ENCODE measurements at places on chromosomes 2 and 18. TPM values are rescaled to one million over a fixed set of nuclear protein-coding genes. Genes with fewer than 3 reads are reported as not detected.

EFHD1 gene
- 3.8 TPM for total RNA-seq

IL1B gene
- total RNA-seq: 38.1 TPM

BUB1 gene
- 10.9 TPM for total RNA-seq

SCN9A gene
- 11.8 TPM for total RNA-seq

EMILIN2 gene
- 56.2 TPM for total RNA-seq

PAIP2B gene
- total RNA-seq: 5.9 TPM

ASB18 gene
- total RNA-seq: not detected

IMP4 gene
- total RNA-seq: 52.3 TPM

POTEF gene
- not detected for total RNA-seq

ABCG5 gene
- not detected for total RNA-seq

- no peak overlapping the region for H3K4me3 ChIP-seq
- DNase-seq: peak; percentile 18
- H3K27ac ChIP-seq: no peak overlapping the region
- peaks cover 63% of the 10 kb centered on the region for H3K27me3 ChIP-seq
- peaks cover 11% of the 10 kb centered on the region for H3K4me1 ChIP-seq
- H3K36me3 ChIP-seq: no peaks in the 10 kb centered on the region
Measured at GRCh38 chr2:106885329-106885728, 638 bp downstream of the ST6GAL2 start.

DNA sequence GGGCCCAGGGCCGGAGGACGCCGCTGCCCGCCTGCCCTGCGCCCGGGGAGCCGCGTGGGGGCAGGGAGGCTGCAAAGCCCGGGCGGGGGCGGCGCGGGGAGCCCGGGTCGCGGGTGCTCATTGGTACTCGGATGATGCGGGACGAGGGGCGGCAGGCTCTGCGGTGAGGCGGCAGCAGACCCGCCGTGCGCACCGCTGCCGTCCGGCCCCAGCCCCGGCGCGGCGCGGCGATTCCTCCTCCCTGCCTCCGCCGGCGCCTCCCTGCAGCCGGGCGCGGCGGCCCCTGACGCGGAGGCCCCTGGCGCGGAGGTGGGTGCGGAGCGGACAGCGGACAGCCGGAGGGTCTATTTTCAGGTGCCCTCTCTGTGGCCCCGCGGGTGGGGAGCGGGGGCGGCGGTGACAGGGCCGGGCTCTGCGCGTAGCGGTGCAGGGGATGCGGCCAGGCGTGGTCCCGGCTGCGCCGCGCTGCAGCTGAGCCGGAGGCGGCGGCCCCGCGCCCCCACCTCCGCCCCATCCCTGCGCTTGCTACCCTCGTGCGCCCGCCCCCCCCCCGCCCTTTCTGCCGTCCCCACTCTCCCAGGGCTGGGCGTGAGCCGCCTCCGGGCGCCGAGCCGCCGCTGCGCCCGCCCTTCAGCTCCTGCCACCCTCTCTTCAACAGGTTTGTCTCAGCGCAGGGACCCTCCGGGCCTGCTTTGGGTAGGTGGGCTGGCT is 640 bp downstream of the SPTBN1 start:
- H3K36me3 ChIP-seq: no peaks in the 10 kb centered on the region
- H3K27ac ChIP-seq: peak overlapping the region; percentile 84
- H3K4me3 ChIP-seq: peak overlapping the region; percentile 50
- peaks cover 11% of the 10 kb centered on the region for H3K4me1 ChIP-seq
- peaks cover 53% of the 10 kb centered on the region for H3K27me3 ChIP-seq
- peak; percentile 52 for DNase-seq

DNA sequence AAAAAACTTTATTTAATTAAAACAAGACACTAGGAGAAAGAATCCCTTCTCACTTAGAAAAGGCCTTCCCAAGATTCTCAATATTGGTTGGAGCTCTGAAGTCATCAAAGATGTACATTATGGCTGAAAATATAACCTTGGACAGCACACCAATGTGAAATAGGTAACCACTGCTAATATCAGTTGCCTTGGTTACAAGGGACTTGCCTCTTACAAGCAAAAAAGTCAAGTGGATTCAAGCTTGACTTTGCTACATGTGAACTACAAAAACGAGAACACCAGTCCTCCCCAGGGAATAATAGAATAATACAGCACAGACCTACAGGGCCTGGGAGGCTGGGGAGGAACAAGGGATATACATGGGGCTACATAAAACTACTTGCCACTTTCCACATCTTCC is 46.1 kb downstream of the NABP1 start:
- H3K27ac ChIP-seq: no peak overlapping the region
- H3K36me3 ChIP-seq: no peaks in the 10 kb centered on the region
- H3K27me3 ChIP-seq: no peaks in the 10 kb centered on the region
- H3K4me3 ChIP-seq: no peak overlapping the region
- DNase-seq: peak; percentile 13
- peaks cover 5% of the 10 kb centered on the region for H3K4me1 ChIP-seq

- no peaks in the 10 kb centered on the region for H3K36me3 ChIP-seq
- H3K27me3 ChIP-seq: no peaks in the 10 kb centered on the region
- DNase-seq: peak; percentile 54
- no peak overlapping the region for H3K4me3 ChIP-seq
- peak overlapping the region; percentile 63 for H3K27ac ChIP-seq
Measured at GRCh38 chr2:231714639-231715498, 6.5 kb downstream of the PTMA start.

- H3K4me3 ChIP-seq: no peak overlapping the region
- peaks cover 13% of the 10 kb centered on the region for H3K4me1 ChIP-seq
- no peaks in the 10 kb centered on the region for H3K36me3 ChIP-seq
- no peak overlapping the region for H3K27ac ChIP-seq
- H3K27me3 ChIP-seq: no peaks in the 10 kb centered on the region
Measured at GRCh38 chr18:44709307-44710126, 28.8 kb downstream of the SETBP1 start.

GRCh38 chr2:208584378-208584985 is 177.9 kb downstream of the PTH2R start:
- H3K27ac ChIP-seq: no peak overlapping the region
- no peak for DNase-seq
- no peaks in the 10 kb centered on the region for H3K36me3 ChIP-seq

GRCh38 chr2:70030724-70031420 is 56.4 kb upstream of the PCBP1 start:
- H3K4me1 ChIP-seq: peaks cover 49% of the 10 kb centered on the region
- no peaks in the 10 kb centered on the region for H3K27me3 ChIP-seq
- peak overlapping the region; percentile 84 for H3K27ac ChIP-seq
- no peak overlapping the region for H3K4me3 ChIP-seq
- no peak for DNase-seq

DNA sequence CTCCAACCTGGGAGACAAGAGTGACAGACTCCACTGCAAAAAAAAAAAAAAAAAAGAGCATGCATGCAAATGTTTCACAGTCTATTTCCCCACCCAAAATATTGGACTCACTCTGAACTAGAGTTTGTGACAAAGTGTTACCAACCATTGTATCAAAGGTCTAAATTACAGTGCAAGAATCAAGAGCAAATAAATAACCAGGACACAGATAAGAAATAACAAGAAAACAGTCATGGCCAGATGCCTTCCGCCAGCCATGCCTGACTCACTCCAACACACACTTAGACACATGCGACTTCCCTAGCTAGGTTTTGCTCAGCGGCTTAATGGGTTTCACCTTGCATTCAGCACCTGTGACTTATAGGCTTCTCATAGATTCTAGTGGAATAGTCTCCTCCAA is 62.8 kb downstream of the CYB5A start:
- no peaks in the 10 kb centered on the region for H3K27me3 ChIP-seq
- DNase-seq: no peak
- no peak overlapping the region for H3K4me3 ChIP-seq
- no peak overlapping the region for H3K27ac ChIP-seq
- peaks cover 5% of the 10 kb centered on the region for H3K4me1 ChIP-seq
- H3K36me3 ChIP-seq: no peaks in the 10 kb centered on the region

DNA sequence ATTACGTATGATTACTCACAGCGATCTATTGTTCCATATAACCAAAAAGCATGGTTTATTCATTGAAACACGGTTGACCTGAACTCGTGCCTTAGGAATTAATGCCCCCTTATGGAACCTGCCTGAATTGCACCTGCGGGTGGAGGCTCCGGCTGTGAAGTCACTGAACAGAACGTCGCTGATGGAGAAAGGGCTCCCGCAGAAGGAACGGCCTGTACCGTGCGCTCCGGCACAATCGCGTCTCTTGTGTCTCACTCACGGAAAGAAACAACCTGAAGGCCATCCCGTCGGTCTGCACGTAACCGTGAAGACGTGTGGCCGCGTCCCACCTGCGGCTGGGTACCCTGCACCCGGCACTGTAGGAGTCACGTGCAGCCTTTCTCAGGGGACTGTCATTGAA is 133.1 kb downstream of the NFATC1 start:
- H3K27me3 ChIP-seq: no peaks in the 10 kb centered on the region
- H3K27ac ChIP-seq: no peak overlapping the region
- peaks cover 17% of the 10 kb centered on the region for H3K4me1 ChIP-seq
- DNase-seq: no peak

GRCh38 chr2:136247204-136247950 is 129.4 kb upstream of the CXCR4 start:
- no peaks in the 10 kb centered on the region for H3K36me3 ChIP-seq
- peaks cover 7% of the 10 kb centered on the region for H3K4me1 ChIP-seq
- DNase-seq: no peak
- H3K4me3 ChIP-seq: no peak overlapping the region
- no peak overlapping the region for H3K27ac ChIP-seq

- no peak overlapping the region for H3K27ac ChIP-seq
- no peak overlapping the region for H3K4me3 ChIP-seq
- H3K27me3 ChIP-seq: no peaks in the 10 kb centered on the region
Measured at GRCh38 chr2:172011812-172012575, 12.2 kb downstream of the METAP1D start.

GRCh38 chr18:61735564-61736102 is 157.2 kb downstream of the RNF152 start:
- no peaks in the 10 kb centered on the region for H3K36me3 ChIP-seq
- peaks cover 22% of the 10 kb centered on the region for H3K4me1 ChIP-seq
- no peaks in the 10 kb centered on the region for H3K27me3 ChIP-seq
- no peak for DNase-seq
- no peak overlapping the region for H3K27ac ChIP-seq
- no peak overlapping the region for H3K4me3 ChIP-seq

- no peaks in the 10 kb centered on the region for H3K27me3 ChIP-seq
- no peaks in the 10 kb centered on the region for H3K36me3 ChIP-seq
Measured at GRCh38 chr2:237016121-237016915, 69.4 kb upstream of the COPS8 start.

Measured in left lung (tissue), 14 donors.